ENCODE measurements at places on chromosomes 11 and 22. TPM values are rescaled to one million over a fixed set of nuclear protein-coding genes. Genes with fewer than 3 reads are reported as not detected.

CHST1 gene
- total RNA-seq, result 12.5 TPM

CD3E gene
- not detected for total RNA-seq

GRCh38 chr11:120719348-120719747, 207.8 kb downstream of the GRIK4 start:
- DNase-seq, result no peak

GRCh38 chr22:43439368-43440103, 27.7 kb downstream of the MPPED1 start:
- no peak for DNase-seq

DNA sequence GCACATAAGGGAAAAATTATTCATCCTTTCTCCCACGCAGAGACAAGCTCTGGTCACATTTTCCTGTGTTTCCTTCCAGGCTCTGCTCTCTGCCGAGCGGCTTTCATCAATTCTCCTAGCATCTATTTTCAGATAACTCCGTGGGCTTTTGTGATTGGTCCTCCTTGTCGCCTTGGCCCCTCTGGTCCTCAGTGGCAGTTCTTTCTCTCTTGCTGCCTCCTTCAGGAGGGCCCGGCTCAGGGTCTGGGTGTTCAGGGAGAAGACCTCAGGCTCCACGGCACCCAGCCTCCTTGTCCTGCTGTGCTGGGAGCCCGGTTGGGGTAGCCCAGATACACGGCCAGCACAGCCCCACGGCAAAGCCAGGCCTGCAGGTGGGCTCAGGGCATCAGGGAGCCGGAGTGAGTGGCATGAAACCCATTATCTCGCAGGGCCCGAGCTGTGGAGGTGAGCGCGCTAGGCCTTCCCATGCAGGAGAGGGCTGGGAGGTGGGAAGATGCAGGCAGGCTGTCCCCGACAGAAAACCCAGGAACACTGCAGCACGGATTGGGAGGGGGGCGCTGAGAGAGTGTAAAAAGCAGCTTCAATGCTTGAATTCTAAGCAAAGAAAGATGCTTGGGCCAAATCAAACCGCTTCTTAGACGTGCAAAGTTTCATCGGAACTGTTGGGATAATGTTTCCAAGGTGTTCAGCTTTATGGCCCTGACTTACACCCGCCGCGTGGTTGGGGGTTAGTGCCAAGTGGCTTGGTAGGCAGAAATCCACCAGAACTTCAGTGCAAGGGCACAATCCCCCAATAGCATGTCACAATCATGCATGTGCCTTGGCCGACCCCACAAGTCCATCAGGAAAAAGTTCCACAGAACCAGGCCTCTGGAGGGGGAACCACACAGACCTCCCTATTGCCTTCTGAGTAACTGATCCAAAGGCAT, 81.9 kb upstream of the WNT7B start:
- DNase-seq, result no peak

GRCh38 chr11:18384157-18384641, 10.2 kb upstream of the LDHA start:
- no peak for DNase-seq

GRCh38 chr11:64226507-64227051, 505 bp downstream of the NUDT22 start:
- peak; percentile 85 for DNase-seq

- DNase-seq, result no peak
Measured at GRCh38 chr11:845872-846495, 3.3 kb downstream of the TSPAN4 start.

DNA sequence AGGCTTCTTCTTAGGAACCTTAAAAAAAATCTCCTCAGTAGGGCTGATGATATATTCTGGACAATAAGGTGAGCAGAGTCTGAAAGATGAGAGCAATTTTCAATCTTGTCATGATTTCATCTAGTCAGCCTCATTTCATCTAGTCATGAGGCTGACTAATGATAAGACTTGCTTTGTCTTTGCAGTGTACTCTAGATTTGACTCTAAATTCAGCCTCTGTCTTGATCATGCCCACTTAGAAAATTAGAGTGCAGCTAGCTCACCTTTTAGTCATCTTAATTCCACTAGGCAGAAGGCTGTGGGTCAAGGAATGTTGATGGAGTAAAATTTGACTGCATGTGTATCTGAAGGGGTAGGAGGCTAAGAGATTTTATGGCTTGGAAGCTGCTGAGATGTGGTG, 5.5 kb downstream of the EHF start:
- no peak for DNase-seq

- no peak for DNase-seq
Measured at GRCh38 chr22:19909350-19910179, 32.0 kb upstream of the COMT start.

DNA sequence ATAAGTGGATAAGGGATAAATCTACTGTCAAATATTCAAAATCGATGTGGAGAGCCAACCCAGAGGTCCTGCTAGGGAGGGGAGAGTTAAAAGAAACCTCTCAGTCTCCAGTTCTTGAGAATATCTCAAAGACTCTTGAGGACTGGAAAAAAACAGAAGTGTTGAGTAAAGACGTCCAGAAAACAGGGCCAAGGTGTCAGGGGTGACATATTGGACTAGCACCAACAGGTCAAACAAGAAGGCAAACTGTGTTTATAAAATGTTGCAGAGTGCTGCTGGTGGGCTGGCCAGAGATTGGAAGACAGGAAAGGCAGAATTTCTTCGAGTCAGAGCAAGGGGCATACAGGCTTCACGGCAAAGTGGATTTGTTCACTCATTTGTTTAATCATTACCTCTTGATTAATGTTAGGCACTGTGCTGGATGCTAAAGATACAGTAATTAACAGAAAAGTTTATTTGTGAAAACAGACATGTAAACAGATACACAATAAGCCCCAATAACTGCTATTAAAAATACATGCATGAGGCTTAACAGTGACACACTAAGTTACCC, 33.7 kb upstream of the SMPD1 start:
- no peak for DNase-seq

DNA sequence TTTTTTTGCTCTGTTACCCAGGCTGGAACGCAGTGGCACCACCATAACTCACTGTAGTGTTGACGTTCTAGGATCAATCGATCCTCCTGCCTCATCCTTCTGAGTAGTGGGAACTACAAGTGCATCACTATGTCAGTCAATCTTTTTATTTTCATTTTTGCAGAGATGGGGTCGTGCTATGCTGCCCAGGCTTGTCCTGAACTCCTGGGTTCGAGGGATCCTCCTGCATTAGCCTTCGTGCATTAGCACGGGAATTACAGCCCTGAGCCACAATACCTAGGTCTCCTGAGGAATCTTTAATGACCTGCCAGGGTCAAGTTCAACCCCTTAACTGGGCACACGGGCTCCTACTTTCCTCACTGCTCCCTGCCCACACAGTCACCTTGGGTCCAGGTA, 4.4 kb downstream of the APOL3 start:
- DNase-seq, result no peak

GRCh38 chr11:35066783-35067423, 72.1 kb upstream of the CD44 start:
- no peak for DNase-seq

Measured in chondrocyte (in vitro differentiated cells).